NCI-H748 treated with DMSO at 0.1 percent for 48 hours (cell line): ENCODE measurements at places on chromosomes 12 and 14.

DNA sequence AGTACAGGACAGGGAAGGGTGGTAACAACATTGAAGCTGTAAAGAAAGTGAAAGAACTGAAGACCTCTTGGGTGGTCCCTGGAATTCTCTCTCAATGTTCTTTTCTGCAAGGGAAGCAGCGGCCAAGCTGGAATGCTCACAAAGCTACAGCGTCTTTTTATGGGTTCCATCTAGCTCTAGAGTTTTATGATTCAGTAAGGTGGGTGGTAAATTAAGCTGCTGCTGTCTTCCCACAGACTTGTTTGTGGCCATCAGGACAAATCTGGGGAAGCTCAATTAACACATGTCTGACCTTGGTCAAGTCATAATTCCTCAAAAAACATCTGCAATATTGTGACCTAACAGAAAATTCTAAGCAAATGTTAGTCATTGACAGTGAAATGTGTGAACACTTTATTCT lies 139.1 kb downstream of the MED13L start:
- no peak for DNase-seq

DNA sequence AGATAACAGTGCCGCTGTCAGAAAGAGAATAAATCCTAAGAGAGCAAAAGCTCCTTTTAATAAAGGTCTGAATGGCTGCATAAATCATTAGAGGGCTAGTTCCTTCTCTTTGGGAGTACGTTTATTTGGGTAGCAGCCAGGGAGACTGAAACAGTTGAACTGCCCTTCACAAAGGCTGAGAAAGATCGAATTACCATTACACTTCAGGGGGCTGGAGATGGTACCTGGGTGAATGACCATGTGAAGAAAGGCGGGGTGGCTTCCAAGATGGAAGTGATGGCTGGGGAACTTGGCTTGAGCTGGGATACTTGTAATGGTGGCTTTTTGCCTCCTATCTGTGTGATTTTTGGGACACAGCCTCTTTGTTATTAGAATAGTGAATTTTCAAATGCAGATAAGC lies 1.7 kb upstream of the FGD4 start:
- no peak for DNase-seq

GRCh38 chr12:9113296-9113986 lies 2.3 kb downstream of the A2M start:
- no peak for DNase-seq

GRCh38 chr14:68624541-68625220 lies 168.2 kb downstream of the ZFP36L1 start:
- DNase-seq, result no peak

GRCh38 chr14:20755037-20755436 lies 9.3 kb downstream of the EDDM3A start:
- DNase-seq, result no peak

DNA sequence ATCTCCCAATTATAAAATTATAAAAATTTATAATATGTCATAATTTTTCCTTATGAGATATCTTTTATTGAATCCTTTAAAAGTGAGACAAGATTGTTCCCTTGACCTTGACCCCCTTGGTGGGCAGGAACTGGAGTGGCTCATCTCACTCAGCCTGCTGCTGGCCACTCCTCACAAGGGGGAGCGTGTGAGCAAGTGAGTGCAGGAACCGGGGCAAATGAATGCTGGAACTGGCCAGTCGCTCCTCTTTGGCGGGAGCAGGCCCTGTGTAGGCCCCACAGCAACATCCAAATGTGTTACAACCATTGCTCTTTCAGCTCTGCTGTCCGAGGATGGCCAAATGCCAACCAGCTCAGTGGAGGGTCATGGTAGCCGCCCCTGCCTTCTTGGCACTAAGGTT lies 178.8 kb downstream of the ETNK1 start:
- DNase-seq, result no peak

DNA sequence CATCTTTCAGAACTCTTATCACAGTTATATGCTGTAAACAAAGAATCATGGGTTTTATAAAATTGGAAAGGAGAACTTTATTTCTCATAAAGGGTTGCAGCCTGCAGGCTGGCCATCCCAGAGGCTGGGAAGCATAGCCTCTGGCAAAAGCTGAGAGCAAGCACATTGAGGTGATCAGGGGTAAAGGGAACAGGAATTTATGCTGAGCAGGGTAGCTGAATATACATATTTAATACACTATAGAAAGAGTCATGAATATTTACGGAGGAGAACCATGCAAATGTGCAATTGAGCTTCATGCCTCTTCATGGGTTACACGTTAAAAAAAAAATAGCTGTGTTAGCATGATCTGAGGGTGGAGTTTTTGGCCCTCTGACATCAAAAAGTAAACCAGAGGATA lies 653.3 kb downstream of the NRXN3 start:
- no peak for DNase-seq

- DNase-seq, result no peak
Measured at GRCh38 chr14:95395098-95395737, 75.5 kb upstream of the CLMN start.

DNA sequence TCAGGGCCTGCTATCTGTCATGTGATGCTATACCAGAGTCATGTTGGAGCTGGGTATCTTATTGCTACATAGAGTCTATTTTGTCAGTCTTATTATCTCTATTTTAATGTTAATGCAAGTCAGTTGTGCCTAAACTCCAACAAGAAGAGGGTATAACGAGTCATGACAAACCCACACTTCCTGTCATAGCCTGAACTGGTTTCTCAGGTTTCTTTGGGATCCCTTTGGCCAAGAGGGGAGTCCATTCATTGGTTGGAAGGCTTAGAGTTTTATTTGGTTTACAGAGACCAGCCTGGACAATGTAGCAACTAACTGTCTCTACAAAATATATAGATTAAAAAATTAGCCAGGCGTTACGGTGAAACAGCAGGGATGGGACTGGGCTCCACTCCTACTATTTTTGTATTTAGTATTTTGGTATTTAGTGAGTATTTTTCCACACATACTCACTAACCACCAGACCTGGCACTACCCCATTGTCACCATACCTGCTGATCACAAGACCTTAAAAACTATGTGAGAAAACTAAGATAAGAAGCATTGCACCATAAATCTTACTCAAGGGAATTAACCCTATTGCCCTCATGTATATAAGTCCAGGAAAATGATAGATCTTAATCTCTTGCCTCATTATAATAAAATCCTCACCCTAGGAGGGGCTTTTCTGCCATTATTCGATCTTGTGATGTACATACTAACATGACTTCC lies 387.5 kb downstream of the IPO8 start:
- DNase-seq, result no peak

GRCh38 chr14:26663506-26663905 lies 65.7 kb upstream of the NOVA1 start:
- no peak for DNase-seq

- DNase-seq, result no peak
Measured at GRCh38 chr14:101201535-101202151, 298.1 kb upstream of the RTL1 start.

DNA sequence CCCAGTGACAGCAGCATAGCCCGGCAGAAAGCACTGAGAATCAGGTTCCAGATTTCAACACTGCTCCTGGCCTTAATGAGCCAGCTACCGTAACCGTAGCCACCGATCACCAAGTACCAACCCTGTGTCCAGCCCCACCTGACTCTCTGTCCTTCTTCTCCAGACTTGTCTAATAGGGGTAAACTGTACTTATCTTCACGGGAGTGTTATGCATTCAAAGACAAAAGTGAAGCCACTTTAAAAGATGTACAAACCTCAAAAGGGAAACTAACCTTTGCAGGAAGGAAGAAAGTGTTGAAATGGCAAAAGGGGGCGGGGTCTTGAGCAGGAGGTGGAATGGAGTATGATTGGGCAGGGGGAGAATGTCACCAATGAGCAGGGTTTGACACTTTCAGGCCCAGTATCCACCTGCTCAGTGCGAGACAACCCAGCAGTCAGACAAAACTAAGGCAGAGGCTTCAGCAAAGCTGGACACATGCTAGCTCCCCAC lies 226.1 kb downstream of the CHST11 start:
- DNase-seq, result no peak

DNA sequence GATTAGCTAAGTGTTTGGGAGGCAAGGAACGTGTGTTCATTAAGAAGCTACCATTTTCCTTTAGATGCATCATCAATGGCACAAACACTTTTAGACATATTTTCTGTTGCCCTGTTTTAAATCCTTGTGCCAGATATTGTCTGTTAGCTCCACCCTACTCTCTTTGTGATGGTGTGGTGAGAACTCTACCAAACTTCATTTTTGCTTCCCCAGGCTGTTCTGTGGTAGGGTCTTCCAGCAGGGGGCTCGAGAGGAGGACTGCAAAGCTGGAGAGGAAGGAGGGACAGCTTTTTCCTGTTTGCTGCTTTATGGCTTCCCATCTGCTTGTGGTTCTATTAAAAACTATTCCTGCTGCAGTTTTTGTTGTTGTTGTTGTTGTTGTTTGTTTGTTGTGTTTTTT lies 23.8 kb upstream of the STRAP start:
- no peak for DNase-seq

DNA sequence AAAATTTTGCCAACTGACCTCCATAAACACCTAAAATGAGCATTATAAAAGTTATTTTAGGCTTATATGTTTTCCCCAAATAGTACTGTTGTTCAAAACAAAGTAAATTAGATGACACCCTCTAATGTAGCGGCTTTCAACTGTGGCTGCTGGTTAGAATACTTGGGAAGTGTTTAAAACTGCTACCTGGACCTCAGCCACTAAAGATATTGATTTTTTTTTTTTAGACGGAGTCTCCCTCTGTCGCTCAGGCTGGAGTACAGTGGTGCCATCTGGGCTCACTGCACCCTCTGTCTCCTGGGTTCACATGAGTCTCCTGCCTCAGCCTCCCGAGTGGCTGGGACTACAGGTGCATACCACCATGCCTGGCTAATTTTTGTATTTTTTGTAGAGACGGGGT lies 16.2 kb downstream of the PRORP start:
- no peak for DNase-seq

GRCh38 chr12:51188359-51189051 lies 15.6 kb upstream of the TFCP2 start:
- DNase-seq, result no peak

- DNase-seq, result no peak
Measured at GRCh38 chr14:105085766-105086165, 20.5 kb upstream of the GPR132 start.
